ENCODE measurements at places on chromosomes 2 and 18.

DNA sequence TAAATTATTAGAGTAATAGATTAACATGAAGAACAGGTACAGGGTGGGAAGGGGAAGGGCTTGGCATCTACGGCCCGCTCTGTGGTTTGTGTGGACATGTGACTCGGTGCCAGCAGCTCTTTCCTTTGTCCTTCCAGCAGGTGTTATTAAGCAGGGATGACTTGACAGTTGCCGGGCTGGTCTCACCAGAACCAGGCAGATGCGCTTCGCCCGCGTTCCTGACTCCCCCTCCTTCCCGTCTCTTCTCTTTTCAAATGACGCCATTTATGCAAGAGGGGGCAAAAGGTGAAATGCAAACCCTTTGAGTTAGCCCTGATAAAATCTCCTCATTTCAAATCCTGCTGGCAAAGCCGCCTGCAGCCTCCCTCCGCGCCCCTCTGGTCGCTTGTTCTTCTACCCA, 38.9 kb upstream of the MGAT4A start:
- no peak for DNase-seq

GRCh38 chr18:58446391-58447060, 182.4 kb downstream of the ALPK2 start:
- no peak for DNase-seq

DNA sequence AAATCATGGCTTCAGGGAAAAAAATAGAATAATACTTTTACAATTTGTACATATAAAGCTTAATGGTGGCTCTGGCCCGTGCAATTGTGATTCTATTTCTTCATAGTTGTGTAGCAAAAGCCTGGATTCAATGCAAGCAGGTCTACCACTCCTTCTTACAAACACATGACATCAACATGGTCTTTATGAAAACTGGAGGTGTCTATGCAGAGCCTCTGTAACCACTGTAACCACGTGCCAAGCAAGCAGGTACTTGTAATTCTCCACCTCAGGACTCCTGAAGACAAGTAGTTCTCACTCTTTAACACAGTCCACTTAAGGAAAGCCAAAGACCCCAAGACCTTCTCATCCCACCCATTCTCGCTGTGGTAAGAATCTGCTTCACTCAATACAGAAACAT, 62.6 kb downstream of the METTL4 start:
- no peak for DNase-seq

DNA sequence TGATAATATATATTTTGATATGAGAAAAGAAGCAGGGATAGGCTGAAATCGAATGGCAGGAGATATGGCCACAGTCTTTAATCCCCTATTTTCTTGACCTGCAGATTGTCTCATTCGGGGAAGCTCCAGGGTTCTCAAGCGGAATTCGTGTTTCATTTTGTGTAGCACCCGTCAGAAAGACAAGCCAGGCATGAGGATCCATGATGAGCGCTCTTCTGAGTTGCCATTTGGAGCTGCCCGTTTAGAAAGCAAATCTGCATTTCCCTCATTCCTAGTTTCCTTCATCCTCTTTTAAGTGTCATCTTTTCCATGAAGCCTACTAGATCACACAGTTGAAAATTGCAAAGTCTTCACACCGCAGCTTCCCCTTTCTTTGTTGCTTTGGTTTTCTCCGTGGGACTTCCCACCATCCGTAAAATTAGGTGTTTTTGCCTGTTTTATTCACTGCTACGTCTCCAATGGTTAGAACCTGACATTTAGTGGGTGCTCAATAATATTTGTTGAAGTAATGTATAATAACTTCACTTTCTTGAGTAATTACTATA, 16.9 kb downstream of the HNMT start:
- no peak for DNase-seq

- DNase-seq, result no peak
These were observed 6.4 kb upstream of the CRYGC start for GRCh38 chr2:208135794-208136715.

GRCh38 chr18:34921811-34922385, 119.3 kb upstream of the MAPRE2 start:
- no peak for DNase-seq

- peak; percentile 72 for DNase-seq
These were observed 18.5 kb upstream of the LRATD1 start for GRCh38 chr2:14614017-14614416.

GRCh38 chr2:241941691-241942301, 72.3 kb downstream of the RTP5 start:
- DNase-seq, result no peak

- no peak for DNase-seq
These were observed 91.7 kb downstream of the MDH1 start for GRCh38 chr2:63680455-63680854.

- DNase-seq, result no peak
These were observed 122.0 kb upstream of the APCDD1 start for GRCh38 chr18:10332452-10332851.

DNA sequence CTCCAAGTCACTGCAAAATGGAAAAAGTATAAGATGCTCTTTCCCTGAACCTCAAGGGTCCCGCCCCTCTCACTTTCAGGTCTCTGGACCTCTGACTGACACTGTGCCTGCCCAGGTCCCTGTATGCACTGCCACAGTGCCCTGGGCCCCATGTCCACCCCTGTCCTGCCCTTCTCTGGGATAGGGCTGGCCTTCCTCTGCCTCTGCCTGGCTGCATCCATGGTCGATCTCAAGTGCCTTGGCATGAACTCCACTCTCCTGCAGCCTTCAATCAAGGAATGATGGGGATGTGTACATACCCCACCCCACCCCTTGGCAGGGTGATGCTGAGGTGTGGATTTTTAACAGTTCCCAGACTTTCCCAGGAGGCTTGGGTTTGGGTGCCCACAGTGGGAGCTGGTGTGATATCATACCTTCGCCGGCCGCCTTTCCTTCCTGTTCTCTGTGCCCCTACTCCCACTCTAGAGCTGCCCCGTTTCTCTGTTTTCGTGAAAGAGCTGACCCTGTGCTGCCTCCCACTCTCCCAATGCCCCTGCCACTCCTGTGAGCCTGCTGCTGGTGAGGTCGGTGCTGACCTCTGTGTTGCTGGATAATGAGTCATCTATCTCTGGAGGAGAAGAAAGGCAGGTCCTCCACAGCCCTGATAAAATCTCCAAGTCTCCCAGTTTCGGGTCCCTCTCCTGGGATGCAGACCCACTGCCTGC, 18.9 kb downstream of the PTPN18 start:
- DNase-seq, result no peak

- DNase-seq, result no peak
These were observed 25.2 kb upstream of the FAM117B start for GRCh38 chr2:202609381-202610145.

- DNase-seq, result no peak
These were observed 51.8 kb downstream of the STK25 start for GRCh38 chr2:241456546-241456945.

- no peak for DNase-seq
These were observed 28.6 kb downstream of the PROKR1 start for GRCh38 chr2:68671961-68672360.

GRCh38 chr2:64029116-64029665, 10.0 kb upstream of the VPS54 start:
- no peak for DNase-seq

DNA sequence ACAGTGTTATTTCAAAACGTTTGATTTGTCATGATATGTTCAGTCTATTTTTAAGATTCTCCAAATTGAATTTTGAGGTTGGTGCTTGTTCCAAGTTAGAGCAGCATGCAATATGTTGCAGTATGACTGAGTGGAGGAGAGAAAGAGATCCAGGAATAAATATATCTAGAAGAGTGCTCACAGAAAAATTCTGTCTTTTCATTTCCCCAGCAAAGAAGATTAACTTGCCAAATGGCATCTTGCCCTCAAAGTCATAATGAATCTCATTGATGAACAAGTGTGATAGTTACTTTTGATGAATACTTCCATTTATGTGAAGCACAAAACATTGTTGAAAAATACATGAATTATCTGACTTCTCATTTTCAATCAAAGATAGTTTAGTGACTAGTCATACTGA, 95.9 kb downstream of the KCNJ3 start:
- DNase-seq, result no peak

GRCh38 chr2:188527141-188527540, 235.5 kb downstream of the GULP1 start:
- DNase-seq, result no peak

GRCh38 chr18:27136208-27136535, 48.9 kb downstream of the CHST9 start:
- no peak for DNase-seq

- no peak for DNase-seq
These were observed 39.1 kb upstream of the BZW1 start for GRCh38 chr2:200772620-200773019.

GRCh38 chr2:117856415-117857210, 42.1 kb downstream of the DDX18 start:
- DNase-seq, result peak; percentile 82

DNA sequence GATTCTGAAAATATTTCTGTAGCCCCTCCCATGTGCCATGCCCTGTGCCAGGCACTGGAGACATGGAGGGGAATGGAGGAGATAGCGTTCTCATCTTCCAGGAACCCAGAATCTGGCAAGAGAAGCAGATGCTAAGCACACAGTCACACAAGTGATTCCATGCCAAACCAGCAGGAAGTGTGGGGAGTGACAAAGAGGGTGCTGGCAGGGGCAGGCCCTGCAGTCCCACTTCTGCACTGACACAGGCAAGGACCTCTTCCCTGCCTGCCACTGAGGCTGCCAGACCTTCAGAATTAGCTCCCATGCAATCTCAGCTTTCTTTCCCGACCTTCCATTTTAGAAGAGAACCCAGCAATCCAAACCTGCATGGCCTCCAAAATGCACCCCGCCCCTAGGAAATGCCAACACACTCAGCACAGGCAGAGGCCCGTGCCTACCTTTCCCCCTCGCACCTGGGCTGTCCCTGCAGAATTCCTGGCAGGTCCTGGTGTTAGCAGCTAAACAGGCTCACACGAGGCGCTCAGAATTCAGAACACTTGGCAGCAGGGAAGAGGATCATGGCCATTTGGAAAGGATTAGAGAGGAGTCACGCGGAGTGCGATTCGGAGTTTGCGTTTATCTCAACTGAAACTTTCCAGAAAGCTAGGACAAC, 155.3 kb downstream of the MSH2 start:
- DNase-seq, result no peak

GRCh38 chr18:55064760-55065159, 105.5 kb upstream of the CCDC68 start:
- no peak for DNase-seq

DNA sequence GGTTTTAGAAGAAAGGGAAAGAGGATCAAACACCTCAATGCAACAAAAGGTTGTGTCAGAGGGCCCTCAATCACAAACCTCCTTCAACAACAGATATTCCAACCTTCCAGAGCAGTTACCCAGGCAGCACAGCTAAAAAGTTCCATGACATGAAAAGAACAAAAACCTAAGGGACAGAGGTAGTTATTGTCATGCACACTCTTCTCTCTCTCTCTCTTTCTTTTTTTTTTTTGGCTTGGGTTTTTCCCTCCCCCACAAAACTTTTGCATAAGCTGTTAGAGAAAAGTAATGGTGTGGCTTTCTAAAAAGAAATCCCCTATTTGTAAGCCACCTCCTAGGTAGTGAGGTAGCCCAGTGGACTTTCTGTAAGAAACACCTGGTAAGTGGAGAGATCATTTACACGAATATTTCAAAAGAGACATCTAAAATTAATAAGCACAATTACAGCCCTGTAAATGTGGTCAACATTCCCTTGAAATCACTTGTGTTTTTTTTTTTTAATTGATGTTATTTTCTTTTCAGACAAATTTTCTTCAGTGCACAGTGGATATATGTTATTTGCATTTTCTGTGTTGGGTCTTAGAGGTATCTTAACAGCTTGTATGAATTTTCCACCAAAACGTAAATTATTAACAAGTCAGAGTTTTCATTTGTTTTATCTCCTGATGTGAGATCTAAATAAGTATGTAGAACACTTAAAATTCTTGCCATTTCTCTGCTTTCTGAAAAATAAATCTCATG, 48.4 kb downstream of the ZEB2 start:
- no peak for DNase-seq

DNA sequence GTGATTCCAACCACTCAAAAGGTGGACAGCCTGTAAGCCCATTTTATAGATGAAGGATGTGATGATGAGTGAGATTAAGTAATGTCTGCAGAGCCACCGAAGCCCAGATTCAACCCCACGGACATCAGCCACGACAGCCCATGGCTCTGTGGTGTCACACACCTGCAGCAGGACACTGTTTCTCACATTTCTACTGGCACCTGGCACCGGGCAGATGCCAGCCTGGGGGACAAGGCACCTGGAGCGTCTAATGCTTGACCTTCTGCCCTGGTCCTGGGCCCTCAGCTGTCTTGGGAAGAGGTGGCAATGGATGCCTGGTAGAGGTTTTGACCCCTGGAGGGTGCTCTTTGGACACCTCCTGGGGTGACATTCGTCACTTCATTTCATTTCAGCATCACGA, 176.3 kb downstream of the ANAPC1 start:
- no peak for DNase-seq

DNA sequence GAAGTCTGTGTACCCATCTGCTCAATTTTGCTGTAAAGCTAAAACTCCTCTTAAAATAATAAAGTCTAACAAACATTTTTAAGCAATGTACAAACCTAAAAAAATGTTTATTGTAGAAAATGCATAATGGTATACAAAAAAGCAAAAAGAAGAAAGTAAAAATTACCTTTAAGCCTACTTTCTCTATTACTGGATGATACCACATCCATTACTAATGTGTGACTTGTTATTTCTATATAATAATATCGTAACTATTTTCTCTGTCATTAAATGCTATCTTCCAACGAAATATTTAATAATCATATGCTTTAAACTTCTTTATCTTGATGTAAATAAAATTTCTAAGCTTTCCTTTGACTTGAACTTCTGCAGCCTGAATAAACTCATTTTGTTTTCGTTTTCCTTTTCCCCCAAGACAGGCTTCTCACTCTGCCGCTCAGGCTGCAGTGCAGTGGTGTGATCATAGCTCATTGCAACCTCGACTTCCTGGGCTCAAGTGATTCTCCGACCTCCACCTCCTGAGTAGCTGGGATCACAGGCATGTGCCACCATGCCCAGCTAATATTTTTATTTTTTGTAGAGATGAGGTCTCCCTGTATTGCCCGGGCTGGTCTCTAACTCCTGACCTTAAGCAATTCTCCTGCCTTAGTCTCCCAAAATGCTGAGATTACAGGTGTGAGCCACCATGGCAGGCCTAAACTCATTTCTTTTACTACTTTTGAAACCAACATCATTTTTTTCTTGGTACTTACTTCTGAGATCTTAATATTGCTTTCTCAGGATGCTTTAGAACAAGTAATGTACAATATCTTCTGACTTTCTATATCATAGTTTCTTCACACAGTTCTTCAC, 18.1 kb upstream of the DNAH7 start:
- DNase-seq, result no peak

- no peak for DNase-seq
These were observed 1.7 kb upstream of the LBH start for GRCh38 chr2:30229596-30229995.

Measured in fibroblast of skin of left quadriceps (primary cell).